Renal pelvis (tissue), 12 donors: ENCODE measurements at places on chromosomes 2 and 18.

- no peak for DNase-seq
These were observed 2.6 kb downstream of the HOXD9 start for GRCh38 chr2:176124947-176125771.

GRCh38 chr2:157593411-157593810, 35.3 kb downstream of the ACVR1C start:
- DNase-seq, result no peak

DNA sequence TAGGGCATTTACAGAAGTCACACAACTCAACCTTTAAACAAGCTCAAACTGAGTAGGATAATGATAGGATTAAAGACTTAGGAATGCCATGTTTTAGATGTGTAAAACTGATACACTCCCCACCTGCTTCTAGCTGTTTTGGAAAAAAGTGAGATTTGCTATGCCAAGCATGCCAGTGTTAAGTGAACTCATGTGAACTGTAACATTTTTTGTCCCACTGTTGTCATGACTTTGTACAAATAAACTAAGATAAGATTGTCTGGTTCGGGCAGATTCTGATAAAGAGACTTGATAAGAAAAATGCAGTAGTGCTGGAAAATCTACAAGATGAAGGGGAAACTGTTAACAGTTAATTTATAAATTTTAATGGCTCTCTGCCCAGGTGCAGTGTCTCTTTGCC, 66.5 kb downstream of the GLS start:
- peak; percentile 28 for DNase-seq

GRCh38 chr2:172196768-172197431, 94.2 kb upstream of the DLX2 start:
- DNase-seq, result no peak

DNA sequence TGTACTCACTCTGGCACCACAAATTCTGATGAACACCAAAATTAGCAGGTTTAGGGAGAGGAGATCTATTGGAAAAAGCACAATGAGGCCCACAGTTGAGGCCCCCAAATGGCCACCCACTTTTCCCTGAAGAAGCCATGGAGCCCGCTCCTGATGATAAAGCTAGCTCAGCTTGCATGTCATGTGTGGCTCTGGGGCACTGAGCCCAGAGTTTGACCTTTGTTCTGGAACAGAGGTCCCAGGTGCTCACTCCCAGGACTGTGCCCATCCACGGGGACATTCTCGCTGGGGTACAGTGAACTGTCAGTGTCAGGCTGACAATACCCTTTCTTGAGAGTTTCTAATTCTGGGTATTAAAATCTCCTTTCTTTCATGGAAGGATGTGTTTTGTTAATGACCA, 36.2 kb downstream of the XDH start:
- DNase-seq, result no peak

DNA sequence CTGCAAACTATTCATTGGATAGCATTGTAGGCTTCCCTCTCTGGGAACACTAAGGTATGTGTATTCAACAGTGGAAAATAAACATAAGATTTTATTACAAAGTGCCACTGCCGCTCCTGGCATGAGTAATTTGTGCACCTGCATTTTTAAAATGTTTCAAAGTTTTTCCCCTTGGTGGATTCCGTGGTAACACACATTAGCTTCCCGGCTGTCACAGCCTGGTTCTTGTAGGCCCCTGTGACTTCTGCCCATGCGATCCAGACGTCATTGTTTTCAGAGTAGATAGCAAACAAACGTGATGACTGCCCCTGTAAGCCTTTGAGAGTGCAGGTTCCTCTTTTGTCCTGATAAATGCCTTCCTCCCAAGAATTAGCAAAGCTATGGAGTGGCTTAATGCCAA, 421.0 kb downstream of the ZNF521 start:
- no peak for DNase-seq
